ENCODE measurements at places on chromosomes 6 and 20. TPM values are rescaled to one million over a fixed set of nuclear protein-coding genes. Genes with fewer than 3 reads are reported as not detected.

Gene SLC4A11
- 1.2 TPM for polyA plus RNA-seq

Gene ELOVL4
- 101 TPM for polyA plus RNA-seq

Gene PTPRA
- polyA plus RNA-seq, result 78.7 TPM

Gene RRAGD
- 25.5 TPM for polyA plus RNA-seq

Gene GLP1R
- polyA plus RNA-seq, result not detected

Gene MYO6
- polyA plus RNA-seq, result 73.5 TPM

Gene GRM1
- polyA plus RNA-seq, result 200 TPM

Gene HSPA1L
- polyA plus RNA-seq, result 1.6 TPM

Gene ANKRD66
- not detected for polyA plus RNA-seq

Gene PRL
- polyA plus RNA-seq, result not detected

Gene CALHM6
- 13.7 TPM for polyA plus RNA-seq

Gene LRP11
- 48.8 TPM for polyA plus RNA-seq

Gene CNKSR3
- polyA plus RNA-seq, result 0.63 TPM

Gene DEFB110
- polyA plus RNA-seq, result not detected

Gene GGTLC1
- polyA plus RNA-seq, result not detected

Gene GCNT2
- 4.0 TPM for polyA plus RNA-seq

Gene DYNLRB1
- polyA plus RNA-seq, result 618 TPM

Gene CCR6
- polyA plus RNA-seq, result 1.5 TPM
